ENCODE measurements at places on chromosomes 3 and 15.

GRCh38 chr15:37045859-37046740 is 54.2 kb downstream of the MEIS2 start:
- no peak for DNase-seq

- DNase-seq: no peak
Observed at GRCh38 chr3:149667576-149667975, 9.8 kb upstream of the WWTR1 start.

DNA sequence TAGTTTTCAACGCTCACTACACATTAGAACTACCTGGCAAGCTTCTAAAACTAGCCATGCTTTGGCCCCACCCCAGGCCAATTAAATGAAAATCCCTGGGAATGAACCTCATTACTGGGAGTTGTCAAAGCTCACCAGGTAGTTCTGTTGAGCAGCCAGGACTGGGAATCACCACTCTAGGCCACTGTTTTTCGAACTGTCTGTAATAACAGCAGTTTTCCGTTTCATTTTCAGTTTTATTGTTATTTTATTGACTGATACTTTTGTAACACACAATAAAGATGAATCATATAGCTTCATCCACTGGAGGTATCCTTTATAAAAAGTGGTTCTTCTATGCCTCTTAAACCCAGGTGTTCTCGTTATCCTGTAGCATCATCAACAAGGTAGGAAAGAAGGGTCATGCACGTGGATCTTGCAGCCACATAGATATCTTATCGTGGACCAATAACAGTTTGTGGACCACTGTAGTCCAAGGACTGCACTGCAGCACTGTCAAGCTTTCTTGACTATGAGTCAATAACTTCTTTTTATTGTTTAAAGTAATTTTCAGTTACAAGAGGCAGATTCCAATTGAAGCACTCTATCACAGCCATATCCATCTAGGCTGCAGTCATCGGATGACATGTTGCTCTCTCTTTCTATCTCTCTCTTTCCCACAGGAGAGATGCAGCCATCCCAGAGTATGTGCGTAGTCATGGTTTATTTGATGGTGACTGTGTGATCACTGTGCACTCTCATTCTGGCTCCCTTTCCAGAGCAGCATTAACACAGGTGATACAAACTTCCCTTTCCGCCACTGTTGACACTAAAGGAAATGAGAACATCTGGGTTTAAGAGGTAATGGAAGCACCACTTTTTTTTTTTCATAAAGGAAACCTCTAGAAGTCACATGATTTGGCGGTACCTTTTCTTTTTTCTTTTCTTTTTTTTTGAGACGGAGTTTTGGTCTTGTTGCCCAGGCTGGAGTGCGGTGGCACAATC is 39.0 kb upstream of the BLM start:
- no peak for DNase-seq

DNA sequence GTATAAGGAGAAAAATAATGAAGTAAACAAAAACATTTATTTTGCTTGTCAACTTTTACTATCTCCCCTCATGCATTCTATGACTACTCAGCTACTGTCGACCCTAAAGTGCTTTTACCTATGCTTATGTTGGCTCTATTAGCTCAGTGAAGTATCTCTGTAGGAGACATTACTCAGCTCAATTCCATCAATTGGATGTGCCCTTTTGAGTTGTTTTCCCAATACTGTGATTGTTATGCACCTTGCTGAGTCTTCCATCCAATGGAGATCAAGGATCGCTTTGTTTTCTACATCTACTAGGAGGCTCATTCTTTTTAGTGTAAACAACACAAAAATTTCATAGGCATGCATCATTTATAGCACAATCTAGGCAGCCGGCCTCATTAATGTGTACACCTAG is 403.8 kb upstream of the ARL6 start:
- DNase-seq: no peak

- no peak for DNase-seq
Observed at GRCh38 chr3:58989163-58989562, 60.7 kb downstream of the CFAP20DC start.

DNA sequence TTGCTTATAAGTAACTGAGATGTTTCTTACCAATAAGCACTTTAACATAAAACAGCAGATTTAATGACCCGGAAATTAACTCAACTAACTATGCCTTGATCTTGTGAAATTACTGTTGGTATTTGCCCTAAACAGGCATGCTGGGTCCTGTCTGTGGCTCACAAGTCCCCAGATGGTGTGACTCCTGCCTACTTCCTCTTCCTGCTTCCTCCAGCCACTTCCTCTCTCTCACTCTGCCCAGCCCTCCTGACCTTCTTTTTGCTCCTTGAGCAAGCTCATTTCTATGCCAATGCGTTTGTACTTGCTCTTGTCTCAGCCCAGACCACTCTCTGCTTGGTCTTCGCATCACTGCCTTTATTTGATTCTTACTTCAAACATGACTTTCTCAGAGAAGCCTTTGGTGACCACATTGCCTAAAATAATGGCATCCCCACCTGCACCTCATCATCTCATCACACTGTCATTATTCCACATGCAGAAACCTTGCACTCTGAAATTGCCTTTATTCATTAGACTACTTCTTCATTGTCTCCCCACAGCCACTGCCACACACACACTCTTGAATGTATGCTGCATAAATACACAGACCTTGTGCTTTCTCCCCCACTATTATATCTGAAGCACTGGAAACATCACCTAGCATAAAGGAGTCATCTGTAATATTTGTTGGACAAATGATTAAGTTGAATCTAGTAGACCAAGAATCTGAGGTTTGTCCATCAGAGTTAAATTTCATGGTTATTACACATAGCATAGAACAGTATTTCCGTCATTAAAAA is 256.3 kb upstream of the SEMA6D start:
- no peak for DNase-seq

- no peak for DNase-seq
Observed at GRCh38 chr3:70914862-70915261, 602.4 kb upstream of the MDFIC2 start.

GRCh38 chr15:51234176-51234927 is 104.0 kb downstream of the CYP19A1 start:
- DNase-seq: no peak

DNA sequence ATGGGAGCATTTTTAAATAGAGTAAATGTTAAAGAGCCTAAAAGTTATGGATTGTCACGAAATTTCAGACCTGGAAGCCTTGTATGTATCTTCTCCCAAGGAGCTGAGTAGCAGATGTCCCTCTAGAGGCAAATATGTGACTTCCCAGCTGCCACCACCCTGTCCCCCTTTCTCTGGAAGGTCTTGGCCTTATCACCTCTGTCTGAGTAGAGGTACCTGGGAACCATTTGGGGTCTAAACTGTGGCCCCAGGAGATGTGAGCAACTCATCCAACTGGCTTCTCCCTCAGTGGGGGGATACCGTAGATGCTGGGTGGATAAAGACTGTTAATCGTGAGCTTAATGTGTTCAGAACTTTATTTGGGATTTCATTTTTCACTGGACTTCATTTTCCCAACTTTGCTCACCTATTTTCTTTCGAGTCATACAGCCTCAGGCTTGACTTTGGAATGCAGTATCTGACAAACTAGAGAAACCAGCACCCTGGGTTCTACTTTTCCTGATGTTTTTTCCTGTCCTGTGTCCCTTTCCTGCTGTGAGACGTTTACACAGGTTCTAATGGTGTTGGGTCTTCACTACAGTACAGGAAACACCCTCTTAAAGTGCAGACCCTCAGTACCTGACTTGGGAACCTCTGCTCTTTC is 53.3 kb upstream of the CCR4 start:
- no peak for DNase-seq

DNA sequence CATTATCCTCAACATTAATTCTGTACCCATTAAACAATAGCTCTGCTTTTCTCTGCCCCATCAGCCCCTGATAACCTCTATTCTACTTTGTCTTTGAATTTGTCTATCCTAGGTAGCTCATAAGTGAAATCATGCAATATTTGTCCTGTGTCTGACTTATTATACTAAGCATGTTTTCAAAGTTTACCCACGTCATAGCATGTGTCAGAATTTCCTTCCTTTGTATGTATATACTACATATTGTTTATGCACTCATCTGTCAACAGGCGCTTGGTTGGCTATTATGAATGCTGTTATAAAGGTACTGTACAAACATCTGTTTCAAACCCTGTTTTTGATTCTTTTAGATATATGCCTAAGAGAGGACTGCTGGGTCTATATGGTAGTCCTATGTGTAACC is 18.2 kb downstream of the CSNK1G1 start:
- DNase-seq: no peak

- no peak for DNase-seq
Observed at GRCh38 chr3:197085137-197085536, 55.5 kb upstream of the MELTF start.

DNA sequence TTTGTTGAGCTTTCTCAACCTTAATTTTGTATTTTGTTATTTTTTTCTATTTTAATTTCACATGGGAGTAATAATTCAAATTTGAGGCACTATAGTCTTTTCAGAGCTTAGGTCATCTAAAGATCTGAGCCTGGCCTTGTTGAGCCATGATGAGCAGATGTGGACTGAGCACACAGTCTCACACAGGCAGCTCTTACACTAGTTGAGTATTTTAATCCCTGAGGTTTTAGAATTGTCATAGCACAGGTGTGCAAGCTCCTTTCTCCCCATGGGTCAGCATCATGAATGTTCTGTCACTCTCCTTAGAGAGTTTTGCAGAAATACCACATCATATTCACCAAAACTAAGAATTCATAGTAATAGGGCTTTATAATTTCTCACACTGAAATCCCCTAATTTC is 4.9 kb downstream of the ZBTB38 start:
- no peak for DNase-seq

DNA sequence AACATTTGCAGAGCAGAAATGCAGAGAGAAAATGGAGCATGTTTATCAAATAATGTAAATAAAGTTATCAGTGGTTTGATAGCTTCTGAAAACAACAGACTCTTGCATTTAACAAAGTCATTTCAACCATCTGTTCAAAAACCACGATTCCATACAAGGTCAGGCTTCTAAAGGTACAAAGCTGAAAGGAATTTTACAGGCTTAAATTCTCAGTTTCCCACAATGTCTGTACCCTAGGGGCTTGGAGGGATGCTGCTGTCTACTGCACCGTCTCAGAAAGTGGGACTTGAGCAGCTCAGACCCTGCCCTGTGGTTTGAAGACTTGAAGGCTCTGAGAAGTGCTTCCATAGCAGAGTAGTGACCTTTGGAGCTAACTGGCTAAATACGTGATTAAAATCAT is 30.4 kb upstream of the TM4SF1 start:
- no peak for DNase-seq

- no peak for DNase-seq
Observed at GRCh38 chr3:12807601-12808359, 11.3 kb downstream of the CAND2 start.

DNA sequence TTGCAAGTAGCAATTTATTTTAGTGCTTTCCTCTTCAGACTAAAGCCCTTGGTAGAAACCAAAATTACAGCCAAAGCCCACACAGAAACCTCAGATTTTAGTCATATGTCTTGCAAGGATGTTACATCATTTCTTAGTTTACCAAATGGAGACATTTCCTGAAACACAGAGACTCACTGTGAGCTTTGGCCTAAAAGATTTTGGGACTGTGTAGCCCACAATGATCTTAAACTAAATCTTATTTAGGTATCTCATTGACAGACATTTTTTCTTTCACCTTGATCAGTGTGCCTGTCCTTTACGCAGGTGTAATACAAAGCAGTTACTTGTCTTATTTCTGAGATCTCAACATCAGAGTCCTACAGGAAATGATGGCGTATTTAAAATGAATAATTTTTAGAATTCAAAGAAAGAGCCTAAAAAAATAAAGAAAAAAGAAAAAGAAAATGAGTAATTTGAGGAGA is 27.8 kb upstream of the AP4E1 start:
- DNase-seq: no peak

DNA sequence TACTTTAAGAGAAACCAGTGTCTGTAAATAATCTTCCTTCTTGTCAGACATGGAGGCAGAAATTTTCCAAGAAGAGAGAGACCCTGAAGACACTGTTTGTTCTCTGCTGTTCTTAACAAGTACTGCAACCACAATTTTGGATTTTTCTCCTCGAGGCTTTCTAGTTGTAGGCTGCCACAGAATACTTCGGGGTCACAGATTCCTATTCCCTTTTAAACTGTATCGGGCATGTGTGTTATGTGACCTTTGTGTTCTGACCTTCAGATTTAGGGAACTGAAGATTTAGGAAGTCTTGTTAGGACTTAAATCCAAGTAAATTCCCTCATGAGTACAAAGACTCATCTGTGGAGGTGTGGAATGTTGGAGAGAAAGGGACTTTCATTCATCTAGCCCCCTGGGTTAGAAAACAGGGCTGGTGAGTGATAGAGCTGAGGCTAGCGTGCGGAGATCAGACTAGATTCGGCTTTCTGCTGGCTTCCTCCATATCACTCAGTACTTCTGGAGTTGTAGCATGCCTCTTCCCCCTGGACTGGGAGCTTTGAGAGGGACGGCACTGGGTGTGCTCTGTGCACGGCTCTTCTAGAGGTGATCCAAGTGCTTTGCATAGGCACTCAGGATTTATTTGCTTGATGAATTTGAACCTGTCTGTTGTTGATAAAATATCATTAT is 237.0 kb downstream of the LPP start:
- DNase-seq: no peak

DNA sequence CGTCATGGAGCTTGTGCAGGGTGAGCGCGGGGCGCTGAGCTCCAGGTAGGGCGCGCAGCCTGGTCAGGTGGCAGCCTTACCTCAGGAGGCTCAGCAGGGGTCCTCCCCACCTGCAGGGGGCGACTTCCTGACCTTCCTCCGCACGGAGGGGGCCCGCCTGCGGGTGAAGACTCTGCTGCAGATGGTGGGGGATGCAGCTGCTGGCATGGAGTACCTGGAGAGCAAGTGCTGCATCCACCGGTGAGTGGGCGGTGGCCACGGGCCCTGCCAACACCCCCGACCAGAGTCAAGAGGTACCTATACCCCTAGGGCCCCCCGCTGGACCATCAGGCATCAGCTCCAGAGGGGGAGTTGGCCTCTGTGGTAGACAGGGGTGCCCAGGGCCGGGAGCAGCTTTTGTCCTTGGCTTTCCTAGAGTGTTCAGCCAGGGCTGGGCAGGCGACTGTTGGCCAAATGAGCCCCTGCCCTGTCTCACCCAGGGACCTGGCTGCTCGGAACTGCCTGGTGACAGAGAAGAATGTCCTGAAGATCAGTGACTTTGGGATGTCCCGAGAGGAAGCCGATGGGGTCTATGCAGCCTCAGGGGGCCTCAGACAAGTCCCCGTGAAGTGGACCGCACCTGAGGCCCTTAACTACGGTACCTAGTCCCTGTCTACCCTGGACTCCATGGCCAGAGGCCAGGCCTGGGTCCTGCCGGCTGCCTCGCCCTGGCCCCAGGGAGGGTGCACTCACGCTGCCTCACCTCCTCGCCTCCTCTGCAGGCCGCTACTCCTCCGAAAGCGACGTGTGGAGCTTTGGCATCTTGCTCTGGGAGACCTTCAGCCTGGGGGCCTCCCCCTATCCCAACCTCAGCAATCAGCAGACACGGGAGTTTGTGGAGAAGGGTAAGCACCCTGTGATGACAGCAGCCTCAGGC is 9.1 kb downstream of the FES start:
- no peak for DNase-seq

Measured in stimulated activated CD8-positive, alpha-beta memory T cell treated with anti-CD3 and anti-CD28 coated beads, Interleukin-15, amount 100 ng/mL, for 24 hours (primary cell).